Esophagus squamous epithelium (tissue), 5 donors: ENCODE measurements at places on chromosomes 3 and 15.

GRCh38 chr15:90326441-90326840 is 25.6 kb upstream of the ZNF774 start:
- no peak for DNase-seq

- DNase-seq: no peak
Measured at GRCh38 chr15:91974321-91974720, 120.8 kb downstream of the SLCO3A1 start.

GRCh38 chr3:37694284-37694675 is 167.4 kb upstream of the CTDSPL start:
- no peak for DNase-seq

DNA sequence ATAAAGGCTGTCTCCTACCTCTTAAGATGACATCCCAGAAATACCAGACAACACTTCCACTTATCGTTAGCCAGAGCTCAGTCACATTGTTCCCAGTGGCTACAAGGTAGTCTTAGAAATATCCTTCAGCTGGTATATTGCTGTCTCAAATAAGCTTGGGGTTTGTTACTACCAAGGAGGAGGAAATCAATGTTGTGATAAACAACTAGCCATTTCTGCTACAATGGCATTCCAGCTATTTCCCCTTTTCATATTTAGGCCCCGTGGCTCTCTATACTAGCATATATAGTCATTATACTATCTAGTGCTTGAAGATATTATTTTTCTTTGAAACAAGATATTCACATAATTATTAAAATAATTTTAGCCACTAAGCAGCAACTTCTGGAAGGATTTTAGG is 56.5 kb downstream of the VPS8 start:
- DNase-seq: no peak

- DNase-seq: no peak
Measured at GRCh38 chr3:74267588-74268184, 346.8 kb downstream of the CNTN3 start.

DNA sequence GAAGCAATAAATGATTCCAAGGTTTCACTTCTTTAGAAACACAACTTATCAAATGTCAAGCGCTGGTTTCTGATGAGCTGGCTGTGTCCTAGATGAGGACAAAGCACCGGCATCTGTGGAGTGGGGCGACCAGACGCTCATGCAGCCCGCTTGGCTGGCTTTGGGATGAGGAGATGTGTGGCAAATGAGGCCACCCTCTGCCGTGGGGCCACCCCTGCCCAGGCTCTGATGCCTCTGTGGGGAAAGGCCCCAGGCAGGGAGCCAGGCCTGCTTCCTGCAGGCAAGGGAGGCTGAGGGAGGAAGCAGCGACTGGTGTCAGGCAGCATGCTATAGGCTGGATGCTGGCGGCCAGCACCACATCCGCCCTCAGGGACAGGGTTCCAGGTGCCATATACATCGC is 102.9 kb downstream of the HERC2 start:
- no peak for DNase-seq

- no peak for DNase-seq
Measured at GRCh38 chr3:31777092-31777491, 204.0 kb downstream of the OSBPL10 start.
